ENCODE measurements at places on chromosomes 2 and 18.
A peak's percentile ranks its signal among the peaks of the same experiment; 100 is the strongest.

GRCh38 chr2:191243154-191243553, 2.0 kb upstream of the MYO1B start:
- no peak for DNase-seq

GRCh38 chr18:55245211-55245614, 286.0 kb upstream of the CCDC68 start:
- no peak for DNase-seq

DNA sequence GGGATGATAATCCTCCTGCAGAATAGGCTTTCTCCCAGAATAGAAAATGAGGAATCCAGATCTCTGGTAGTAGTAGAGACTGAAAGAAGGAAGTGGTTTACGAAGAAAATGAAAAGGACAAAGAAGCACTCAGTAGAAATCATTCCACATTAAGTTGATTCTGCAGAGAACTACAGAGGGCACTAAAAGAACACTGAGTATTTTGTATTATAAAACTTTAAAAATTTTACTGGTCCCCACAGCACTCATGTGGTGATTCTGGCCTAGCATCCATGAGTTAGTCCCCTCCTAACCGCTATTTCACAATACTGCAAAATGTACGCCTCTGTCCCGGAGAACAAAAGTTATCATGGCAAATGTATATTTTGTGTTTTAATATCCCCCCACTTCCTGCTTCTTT, 42.9 kb upstream of the SLC35F5 start:
- no peak for DNase-seq

DNA sequence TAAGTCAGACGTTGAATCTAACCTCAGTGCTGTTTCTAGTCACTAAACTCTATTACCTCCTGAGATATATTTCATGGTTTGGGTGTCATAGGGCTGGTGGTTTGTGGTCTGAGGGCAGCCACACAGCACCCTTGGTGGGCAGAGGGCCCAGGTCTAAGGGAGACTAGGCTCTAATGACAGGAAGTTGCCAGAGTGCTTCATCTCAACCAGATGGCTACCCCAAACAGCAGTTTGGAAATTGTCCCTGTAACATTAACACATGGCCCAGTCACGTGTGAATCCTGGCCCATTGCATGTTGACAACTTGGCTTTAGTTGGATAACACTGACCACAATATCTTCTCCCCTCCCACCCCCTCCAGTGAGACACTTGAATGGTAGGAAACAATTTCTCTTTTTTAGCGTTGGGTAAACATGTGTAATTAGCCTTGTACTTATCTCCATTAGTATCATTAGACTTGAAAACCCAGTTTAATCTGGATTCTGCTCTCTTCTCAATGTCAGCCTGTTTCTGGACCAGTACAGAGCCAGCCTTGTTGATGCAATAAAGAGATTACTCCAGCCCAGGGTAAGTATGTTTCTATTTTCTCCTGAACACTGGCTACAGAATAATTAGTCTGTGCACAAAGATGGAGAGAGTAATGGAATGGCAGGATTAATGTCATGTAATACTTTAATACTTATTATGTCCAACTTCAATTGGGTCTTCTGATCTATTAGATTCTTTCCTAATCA, 187.8 kb upstream of the SIX3 start:
- DNase-seq = peak; percentile 6

DNA sequence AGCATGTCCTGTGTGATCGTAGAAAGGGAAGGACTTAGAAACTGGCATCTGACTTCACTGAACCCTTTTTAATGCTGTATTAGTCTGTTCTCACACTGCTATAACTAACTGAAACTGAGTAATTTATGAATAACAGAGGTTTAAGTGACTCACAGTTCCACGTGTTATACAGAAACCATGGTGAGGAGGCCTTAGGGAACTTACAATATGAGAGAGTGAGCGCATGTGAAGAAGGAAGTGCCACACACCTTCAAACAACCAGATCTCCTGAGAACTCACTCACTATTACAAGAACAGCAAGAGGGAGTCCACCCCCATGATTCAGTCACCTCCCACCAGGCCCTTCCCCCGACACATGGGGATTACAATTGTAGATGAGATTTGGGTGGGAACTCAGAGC, 811.3 kb downstream of the CPS1 start:
- DNase-seq = no peak
